ENCODE measurements at places on chromosomes 7 and 10.

GRCh38 chr10:132257271-132257670 lies 50.5 kb downstream of the STK32C start:
- DNase-seq = no peak

- DNase-seq = peak; percentile 46
These were observed 6.9 kb upstream of the CYTH3 start for GRCh38 chr7:6279341-6279740.

DNA sequence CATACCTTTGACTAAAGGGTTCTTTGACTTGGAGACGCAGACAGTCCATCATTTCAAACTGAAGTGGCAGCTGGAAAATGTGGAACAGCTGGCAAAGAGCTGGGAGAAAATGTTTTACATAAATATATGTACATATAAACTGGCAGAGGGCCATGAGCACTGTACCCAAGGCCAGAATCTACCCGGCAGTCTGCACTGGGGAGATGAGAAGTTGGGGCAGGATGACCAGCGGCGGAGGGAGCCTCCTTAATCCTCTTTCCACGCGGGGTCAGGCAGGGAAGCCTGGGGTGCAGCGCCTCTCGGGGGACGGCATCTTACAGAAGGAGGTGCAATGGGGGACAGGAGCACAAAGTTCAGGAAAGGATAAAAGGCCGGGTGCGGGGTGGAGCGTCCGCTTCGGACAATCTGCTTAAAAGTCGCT lies 1.3 kb downstream of the GLI3 start:
- DNase-seq = no peak

- no peak for DNase-seq
These were observed 132.0 kb downstream of the LCOR start for GRCh38 chr10:96964131-96964530.

DNA sequence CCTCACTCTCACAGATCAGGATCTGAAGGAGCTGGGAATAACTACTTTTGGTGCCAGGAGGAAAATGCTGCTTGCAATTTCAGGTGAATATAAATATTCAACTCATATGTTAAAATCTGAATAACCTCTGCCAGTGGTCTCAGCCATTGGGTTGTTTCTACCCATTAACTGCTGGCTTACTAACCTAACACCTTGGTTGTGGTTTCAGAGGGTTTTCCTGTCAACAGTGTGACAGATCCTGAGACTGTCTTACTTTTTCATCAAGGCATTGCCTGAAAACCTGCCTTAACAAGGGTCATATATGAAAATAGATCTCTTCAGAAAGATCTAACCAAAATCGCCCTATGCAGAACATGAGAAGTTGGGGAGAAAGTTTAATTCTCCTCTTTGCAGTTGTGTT lies 307.7 kb downstream of the BICC1 start:
- no peak for DNase-seq

DNA sequence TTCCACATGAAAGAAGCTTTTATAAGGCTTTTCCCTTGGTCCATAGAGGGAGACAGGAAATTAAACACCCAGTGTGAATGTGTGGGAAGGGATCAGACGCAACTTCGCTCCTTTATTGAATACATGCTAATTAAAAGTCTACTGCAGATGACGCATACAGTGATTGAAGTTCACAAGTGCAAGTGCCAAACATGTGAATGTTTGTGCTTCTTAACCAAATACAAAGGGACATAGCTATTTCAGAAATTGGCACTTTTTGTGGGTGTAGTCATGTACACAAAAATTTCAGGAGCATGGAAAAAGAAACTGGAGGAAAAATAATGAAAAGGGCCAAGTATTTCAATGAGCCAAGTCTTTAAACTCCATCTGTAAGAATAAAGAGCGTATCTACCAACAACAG lies 283.7 kb downstream of the SKAP2 start:
- no peak for DNase-seq

DNA sequence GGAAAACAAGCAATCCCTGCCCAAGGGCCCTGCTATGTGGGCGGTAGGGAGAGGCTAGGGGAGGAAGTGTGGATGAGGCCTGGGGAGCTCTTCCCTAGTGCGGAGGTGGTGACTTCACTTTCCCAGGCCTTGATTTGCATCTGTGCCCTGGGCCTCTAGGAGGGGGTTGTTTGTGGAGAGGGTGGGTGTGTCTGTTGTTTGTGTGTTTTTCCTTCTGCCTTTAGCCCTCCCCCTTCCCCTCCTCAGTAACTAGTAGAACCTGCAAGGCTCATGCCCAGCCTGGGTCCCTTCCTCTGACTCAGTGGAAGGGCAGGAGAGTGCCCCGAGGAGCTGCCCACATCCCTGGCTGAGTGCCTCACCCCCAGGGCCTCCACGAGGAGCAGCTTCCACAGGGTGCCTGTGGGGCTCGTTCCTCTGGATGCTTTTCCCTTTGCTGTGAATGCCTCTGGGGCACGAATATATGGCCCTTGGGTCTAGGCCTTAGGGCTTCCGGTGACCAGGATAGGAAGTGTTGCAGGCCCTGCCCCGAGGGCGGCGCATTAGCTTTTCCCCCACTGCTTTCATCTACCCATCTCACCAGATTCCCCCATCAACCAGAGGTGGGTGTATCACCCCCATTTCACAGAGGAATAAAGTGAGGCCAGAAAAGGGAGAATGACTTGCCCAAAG lies 89.4 kb upstream of the DUSP5 start:
- DNase-seq = peak; percentile 91

DNA sequence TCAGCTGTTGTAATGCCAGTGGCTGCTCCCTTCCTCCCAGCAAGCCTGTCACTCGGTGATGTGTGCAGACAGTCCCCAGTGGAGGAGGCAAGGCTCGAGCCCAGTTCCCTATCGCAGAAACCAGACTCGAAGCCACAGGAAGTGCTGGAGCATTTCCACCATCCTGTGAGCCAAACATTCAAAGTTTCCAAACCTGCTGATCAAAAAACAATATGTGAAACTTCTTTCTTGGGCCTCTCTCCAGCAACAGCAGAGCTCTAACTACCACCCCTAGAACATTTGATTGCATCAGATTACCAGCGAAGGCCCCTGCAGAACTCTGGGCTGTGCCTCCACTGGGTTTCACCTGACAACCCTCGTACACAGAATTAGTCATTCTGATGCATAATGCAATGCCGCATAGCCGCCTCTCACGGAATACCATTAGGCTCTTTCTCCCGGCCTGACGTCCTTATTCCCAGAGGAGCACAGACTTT lies 94.0 kb downstream of the ELMO1 start:
- peak; percentile 86 for DNase-seq

DNA sequence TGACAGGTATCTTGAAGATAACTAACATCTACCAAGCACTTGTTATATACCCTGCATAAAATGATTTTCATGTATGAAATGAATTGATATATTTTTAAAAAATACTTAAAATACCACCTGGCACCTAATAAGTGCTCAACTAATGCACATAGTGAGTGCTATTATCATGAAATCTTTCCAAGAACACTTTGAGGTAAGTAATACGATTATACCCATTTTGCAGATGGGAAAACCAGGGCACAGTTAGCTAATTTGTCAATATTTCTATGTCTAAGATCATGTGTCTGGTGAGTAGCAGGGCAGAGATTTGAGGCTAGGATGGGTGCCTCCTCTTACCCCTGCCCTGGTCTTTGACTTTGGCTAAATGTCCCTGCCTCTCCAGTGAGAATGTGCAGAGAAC lies 6.1 kb downstream of the DMBT1 start:
- no peak for DNase-seq

GRCh38 chr10:11189582-11190376 lies 172.1 kb downstream of the CELF2 start:
- DNase-seq = peak; percentile 90

- no peak for DNase-seq
These were observed 8.4 kb downstream of the SLC26A5 start for GRCh38 chr7:103437623-103438022.

GRCh38 chr10:15320522-15321203 lies 50.4 kb downstream of the FAM171A1 start:
- DNase-seq = no peak

DNA sequence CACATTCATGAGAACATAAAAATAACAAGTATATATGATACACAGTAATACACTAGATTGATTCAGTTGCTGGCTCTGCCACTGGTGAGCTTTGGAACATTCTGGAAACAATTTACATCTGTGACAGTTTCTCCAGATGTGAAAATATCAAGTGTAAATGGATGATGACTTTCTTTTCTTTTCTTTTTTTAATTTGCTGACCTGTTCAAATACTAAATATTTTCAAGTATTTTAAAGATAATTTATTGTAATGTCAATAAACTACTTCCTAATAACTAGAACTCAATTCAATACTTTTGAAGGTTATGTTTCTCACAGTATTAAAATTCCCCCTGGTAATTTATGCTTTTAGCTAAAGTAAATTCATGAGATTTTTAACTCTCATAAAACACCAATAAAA lies 180.3 kb downstream of the CRPPA start:
- DNase-seq = no peak

- no peak for DNase-seq
These were observed 29.3 kb downstream of the SLC39A12 start for GRCh38 chr10:17980846-17981565.

DNA sequence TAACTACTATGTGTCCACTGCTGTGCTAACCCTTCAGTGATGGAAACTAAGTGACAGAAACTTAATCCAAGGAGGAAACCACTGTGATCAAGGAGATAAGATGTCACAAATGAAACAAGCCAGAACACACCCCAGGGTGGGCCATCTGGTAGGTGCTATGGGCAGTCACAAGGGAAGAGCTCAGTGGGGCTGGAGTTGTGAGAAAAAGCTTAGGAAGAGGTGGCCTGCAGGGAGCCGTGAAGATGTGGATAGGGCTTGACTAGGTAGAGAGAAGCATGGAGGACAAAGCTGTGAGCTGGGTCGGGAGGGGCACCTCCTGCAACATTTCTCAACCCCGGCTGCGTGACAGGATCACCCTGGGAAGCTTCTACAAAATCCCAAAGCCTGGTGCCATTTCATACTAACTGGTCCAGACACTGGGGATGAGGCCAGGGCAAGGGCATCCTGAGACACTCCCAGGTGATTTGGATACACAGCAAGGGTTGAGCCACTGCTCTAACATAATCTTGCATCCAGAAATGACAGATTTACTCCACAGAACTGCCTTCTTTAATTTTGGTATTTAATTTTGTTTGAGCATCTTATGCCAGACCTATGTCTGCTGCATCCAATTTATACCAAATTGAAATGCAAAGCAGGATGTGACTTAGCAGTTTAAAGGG lies 69.3 kb downstream of the OSBPL3 start:
- no peak for DNase-seq

GRCh38 chr7:24587853-24588252 lies 14.6 kb downstream of the PALS2 start:
- DNase-seq = peak; percentile 68

DNA sequence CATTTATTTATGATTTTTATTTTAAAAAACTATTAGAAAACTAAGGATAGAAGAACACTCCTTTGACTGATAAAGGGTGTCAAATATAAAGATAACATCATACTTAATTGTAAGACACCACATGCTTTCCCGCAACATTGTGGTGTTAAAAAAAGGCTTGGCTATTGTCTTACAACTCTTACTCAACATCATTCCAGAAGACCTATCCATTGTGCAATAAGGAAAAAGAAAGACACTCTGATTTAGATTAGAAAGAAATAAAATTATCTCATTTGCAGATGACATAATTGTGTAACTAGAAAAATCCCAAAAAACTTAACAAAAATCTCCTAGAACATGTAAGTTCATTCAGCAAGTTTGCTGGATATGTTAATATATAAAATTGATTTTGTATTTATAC lies 296.7 kb upstream of the GNAI1 start:
- no peak for DNase-seq

DNA sequence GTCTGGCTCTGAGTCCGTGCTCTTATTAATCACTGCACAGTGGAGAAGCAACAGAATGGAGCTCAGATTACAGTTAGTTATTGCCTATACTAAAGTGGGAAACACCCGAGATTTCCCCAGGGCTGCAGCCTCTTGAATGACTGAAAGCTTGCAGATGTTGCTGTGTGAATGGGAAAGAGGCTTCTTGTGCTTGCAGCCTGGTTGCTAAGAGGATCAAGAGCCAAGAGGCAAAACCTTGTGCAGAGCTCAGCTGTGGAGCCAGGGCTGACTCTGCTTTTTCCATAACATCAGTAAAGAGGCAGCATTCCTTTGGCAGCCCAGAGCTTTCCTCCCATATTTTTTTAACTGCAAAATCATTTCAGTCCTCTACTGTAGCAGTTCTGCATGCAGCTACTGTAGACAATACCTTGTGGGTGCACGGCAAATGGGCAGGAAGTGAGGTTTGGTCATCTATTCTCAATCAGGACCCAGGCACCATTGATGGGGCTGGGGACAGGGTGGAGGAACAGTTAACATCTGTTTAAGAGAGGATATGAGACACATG lies 86.5 kb downstream of the RALA start:
- DNase-seq = no peak

DNA sequence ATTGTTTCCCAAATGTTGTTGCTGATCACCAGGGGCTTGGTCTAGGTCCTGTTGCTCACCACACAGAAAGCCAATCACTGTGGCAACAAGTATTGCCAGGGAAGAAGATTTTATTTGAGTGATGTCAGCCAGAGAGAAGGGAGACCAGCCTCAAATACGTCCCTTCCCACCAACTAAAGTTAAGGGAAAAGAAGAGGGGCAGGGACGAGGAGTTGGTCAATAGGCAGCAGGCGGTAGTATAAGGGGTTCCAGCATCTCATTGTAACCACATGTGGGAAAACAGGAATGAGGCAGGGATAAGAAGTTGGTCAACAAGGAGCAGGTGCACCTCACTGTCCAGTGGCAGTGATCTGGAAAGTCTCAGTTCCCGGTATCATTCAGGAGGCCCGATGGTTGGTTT lies 138.9 kb upstream of the KCNMA1 start:
- DNase-seq = no peak

- no peak for DNase-seq
These were observed 16.7 kb downstream of the HABP2 start for GRCh38 chr10:113569576-113569975.

DNA sequence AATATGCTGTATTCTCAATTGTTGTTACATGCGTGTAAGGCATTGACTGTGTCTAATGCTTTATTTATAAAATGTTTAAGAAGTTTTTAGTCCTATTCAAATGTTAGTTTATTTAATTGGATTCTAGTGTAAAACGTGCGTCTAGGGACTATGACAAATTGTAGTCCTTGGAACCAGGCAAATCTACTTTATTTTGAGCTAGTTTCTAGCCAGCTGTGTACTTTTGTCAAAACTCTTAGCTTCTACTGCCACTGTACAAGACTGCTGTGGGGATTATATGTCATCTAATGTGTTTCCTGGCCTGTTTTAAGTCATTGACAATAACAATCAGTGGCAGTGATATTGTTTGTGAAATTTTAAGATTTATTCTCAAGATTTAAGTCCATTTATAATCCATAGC lies 220.5 kb upstream of the SEMA3D start:
- no peak for DNase-seq

DNA sequence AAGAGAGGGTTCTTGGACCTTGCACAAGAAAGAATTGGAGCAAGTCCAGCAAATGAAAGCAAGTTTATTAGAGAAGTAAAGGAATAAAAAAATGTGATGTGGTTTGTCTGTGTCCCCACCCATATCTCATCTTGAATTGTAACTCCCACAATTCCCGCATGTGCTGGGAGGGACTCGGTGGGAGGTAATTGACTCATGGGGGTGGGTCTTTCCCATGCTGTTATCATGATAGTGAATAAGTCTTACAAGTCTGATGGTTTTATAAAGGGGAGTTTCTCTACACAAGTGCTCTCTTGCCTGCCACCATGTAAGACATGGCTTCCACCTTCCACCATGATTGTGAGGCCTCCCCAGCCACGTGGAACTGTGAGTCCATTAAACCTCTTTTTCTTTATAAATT lies 39.2 kb upstream of the FZD9 start:
- no peak for DNase-seq

Data from islet precursor cell (in vitro differentiated cells).